NCI-H526 (cell line): ENCODE measurements at places on chromosomes 1 and 21.
A peak's percentile ranks its signal among the peaks of the same experiment; 100 is the strongest.

- no peak for DNase-seq
These were observed 59.3 kb upstream of the ABCD3 start for GRCh38 chr1:94358630-94359599.

GRCh38 chr1:6599141-6599975, 3.3 kb downstream of the KLHL21 start:
- no peak for DNase-seq

DNA sequence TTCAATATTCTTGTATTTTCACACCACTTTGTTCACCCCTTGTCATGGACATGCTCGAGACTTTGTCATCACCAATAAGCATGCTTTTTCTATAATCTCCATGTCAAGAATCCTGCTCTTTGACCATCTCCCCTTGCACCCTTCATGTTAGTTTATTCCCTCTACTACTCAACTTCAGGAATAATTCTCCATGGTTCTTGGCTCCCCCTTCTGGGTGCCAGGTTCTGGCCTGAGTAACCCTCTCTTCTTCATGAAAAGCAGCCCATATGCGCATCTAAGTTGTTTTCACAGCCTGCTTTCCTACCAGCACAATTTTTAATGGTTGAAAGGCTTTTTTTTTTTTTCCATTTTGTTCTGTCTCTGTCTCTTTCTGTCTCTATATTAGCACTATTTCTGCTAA, 160.7 kb downstream of the LEPR start:
- no peak for DNase-seq

DNA sequence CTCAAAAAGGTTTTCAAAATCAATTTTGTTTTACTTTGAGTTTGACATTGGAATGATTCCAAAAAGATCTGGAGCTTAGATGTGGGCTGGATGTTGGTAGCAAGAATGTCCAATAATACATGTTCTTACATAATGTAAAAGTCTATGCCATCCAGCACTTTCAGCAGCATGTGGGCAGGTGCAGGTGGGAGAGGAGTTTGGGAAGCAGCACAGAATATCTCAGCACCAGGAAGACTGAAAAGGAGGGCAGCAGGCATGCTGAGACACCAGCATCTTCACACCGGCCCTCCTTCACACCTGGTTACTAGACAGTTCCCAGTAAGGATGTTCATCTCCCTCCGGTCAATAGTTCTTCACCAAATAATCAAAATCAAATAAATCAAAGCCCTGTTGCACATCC, 166.6 kb downstream of the ZBTB18 start:
- no peak for DNase-seq

DNA sequence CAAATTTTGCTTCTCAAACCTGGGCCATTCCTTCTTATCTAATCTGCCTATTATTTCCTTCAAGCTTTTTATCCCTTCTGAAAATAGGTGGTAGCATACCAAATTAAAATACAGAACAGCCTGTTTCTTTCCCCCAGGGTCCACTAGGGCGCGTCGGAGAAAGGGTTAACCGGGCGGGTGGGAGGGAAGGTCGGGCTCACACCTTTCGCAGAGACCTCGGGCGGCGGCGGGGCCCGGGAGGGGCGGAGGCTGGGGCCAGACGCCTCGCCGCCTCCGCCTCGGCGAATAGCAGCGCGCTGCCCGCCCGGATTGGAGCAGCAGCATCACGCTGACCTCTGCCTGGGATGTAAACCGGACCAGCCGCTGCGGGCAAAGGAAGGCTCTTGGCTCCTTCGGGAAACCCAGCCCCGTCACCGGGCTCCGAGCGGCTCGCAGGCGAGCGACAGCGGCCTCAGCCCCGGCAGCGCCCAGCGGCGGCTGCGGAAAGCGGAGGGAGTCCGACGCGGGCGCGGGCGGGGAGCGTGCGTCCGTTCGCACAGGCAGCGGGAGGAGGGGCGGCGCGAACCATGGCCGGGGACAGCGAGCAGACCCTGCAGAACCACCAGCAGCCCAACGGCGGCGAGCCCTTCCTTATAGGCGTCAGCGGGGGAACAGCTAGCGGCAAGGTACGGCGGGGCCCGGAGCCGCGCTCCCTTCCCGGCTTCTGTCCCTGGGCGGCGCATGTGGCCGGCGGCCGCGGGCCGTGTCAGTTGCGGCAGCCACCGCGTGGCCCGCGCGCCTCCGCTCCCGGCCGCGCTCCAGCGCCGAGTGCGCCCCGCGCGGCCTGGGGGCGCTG, at the start of gene UCK2:
TSS of gene UCK2 (plus strand) at position 347 of the 835 bp plus-strand sequence. CDS start at position 567, 220 bp downstream.
- peak; percentile 87 for DNase-seq

- no peak for DNase-seq
These were observed 38.0 kb upstream of the SRP9 start for GRCh38 chr1:225739542-225740107.

GRCh38 chr1:3373175-3373574, 81.3 kb upstream of the ARHGEF16 start:
- DNase-seq: no peak

DNA sequence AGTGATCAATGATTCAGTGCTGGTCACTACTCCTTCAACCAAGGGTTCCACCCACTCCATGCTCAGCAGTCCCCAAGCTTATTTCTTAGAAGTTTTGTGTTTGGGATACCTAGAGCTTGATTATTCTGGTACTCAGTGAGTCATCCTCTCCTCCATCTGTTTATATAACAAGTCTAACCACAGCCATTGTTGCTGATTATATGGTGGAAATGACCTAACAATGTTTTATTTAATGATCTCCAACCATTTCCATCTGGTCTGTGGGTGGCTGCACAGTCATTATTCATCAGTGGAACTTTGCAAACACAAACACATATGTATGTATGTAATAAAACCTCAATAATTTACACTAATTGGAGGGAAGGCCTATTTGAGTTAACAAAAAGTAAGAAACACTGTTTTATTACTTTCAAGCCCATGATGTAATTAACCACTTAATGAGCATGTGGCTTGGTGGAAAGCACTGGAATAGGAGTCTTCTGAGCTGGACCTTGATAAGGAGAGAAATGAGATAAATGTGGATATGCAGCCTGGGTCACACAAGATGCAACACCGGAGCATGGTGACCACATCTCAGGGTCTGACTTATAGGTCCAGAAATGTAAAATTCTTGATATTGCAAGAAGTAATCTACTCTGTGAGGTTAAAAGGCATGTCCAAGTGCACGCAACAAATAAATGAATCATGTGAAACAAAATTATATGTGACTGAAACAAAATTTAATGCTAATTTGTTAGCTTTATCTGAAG, 99.0 kb upstream of the WLS start:
- no peak for DNase-seq

DNA sequence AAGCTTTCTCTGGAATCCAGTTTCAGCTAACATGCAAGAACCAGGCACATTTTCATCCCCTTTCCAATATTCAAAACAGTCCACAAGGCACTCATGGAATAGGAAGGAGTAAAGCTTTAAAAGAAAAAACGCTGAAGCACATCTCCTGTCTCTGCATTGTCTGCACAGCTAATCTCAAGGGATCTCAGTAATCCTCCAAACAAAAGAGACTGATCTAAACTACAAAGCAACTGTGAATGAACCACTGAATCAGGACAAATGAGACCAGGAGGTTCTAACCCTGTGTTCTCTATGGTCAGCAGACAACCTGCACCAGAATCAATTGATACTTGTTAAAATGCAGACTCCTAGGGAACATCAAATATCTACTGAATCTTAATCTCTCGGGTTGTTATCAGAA, 399.0 kb downstream of the HHAT start:
- no peak for DNase-seq

DNA sequence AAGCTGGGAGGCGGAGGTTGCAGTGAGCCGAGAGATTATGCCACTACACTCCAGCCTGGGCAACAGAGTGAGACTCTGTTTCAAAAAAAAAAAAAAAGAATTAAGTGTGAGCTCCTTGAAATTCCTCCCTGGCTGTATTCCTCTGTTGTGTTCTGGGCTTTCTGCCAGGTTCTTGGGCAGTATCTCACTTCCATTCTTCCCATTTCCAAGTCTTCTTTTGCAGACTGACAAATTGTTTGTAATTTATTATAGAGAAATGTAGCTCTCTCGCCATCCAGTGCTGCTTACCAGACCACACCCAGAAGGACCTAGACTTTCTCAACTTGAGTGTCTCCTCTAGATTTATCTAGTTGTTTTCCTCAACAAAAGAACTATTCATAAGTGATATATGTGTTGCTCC, 105.0 kb upstream of the ADGRL2 start:
- no peak for DNase-seq

DNA sequence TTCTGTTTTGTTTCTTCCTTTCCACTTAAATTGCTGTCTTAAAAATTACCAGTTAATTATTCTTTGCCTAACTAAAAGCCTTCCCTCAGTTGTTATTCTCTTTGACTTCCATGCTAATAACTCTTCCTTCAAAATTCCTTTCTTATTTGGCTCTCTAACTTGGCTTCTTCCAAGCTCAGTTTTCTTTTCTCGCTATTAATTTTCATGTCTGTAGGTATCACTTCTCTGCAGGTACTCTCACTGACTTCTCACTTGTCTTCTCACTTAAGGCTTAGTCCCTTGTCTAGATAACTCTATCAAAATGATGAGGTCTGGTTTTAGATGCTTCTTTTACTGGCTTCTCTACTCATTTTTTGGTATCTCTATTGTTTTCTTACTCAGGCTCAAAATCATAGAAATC, 10.1 kb downstream of the CDC7 start:
- no peak for DNase-seq

- no peak for DNase-seq
These were observed 38.5 kb downstream of the MACO1 start for GRCh38 chr1:25469177-25469576.

DNA sequence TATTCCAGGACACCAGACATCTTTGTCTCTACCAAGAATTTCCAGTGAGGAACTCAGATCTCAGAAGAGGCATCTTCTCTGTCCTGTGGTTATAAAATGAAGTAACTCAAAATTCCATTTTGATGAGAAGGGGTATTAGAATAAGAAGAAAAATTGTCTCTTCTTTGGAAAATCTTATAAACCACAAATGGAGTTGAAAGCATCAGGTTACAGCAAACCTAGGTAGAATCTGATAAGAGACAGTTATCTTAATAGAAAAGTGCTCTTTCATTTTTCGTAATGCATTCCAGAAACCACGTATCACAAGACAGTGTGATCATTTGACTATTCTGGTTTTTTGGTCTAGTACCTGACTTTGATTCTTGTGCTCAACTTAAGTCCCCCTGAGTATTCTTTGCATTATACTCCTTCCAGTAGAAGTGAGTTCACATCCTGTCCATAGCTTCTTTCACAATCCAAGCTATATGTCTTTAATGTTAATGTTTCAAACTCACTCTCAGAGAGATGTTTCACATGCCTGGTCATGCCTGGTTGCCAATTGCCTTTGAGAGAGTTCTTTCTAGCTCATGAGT, 120.9 kb upstream of the PRDX6 start:
- no peak for DNase-seq

- no peak for DNase-seq
These were observed 36.1 kb downstream of the SLC45A1 start for GRCh38 chr1:8354038-8354437.

- DNase-seq: no peak
These were observed 168.8 kb upstream of the B3GALT2 start for GRCh38 chr1:193355178-193355577.

- no peak for DNase-seq
These were observed 9.1 kb upstream of the C1QA start for GRCh38 chr1:22627331-22627730.

- no peak for DNase-seq
These were observed 27.8 kb upstream of the STUM start for GRCh38 chr1:226520640-226521355.

- no peak for DNase-seq
These were observed 6.9 kb downstream of the ARHGEF16 start for GRCh38 chr1:3461238-3461933.

- DNase-seq: no peak
These were observed 25.9 kb downstream of the KRTAP19-8 start for GRCh38 chr21:31012133-31013089.

GRCh38 chr1:59569198-59569597, 245.6 kb upstream of the HOOK1 start:
- DNase-seq: no peak

DNA sequence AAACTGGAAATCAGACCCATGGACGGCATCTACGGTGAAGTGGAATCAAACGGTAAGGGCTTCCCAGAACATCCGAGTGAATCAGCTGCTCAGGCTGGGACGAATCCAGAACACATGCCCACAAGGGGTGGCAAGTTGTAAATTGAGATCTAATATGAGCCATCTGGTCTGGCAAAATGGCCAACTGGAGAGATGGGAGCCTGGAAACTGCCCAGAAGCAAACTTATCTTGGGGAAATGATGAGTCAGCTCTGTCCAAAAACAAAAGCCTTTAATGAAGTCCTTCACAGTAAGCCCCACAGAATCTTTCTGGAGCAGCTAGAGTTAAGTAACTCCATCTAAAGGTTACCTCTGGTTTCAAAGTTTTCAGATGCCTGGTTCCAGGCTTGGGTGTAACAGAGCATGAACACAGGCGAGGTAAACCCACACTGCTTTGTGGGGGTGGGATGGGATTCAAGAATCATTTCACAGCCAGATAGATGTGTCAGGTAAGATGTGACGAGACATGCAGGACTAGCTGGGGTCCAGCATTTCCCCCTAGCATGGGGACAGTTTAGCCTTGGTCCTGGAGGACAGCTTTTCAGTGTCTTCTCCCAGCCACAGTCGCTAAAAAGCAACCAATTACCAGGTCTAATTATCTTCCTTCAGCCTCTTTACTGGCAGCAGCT, 10.5 kb upstream of the SRP9 start:
- peak; percentile 21 for DNase-seq

DNA sequence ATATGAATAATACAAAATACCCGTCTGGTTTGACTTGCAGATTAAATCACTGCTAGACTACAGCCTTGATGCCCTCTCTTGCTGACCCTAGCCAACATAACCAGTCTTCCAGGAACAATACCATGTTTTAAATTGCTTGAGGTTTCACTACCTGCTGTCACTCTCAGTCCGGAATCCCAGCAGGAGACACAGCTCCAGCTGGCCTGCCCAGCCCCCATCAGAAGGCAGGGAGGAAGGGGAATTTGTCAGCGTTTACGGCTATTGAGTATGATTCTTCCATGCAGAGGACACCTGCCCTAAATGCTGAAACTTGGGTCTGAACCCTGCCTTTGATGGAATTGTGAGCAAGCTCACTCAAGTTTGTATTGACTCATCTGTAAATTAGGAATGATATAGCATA, 33.0 kb downstream of the ZNF496 start:
- no peak for DNase-seq
